ENCODE measurements at places on chromosomes 3 and 15. TPM values are rescaled to one million over a fixed set of nuclear protein-coding genes. Genes with fewer than 3 reads are reported as not detected.

GRCh38 chr3:171854649-171855305 lies 11.6 kb downstream of the TMEM212 start:
- DNase-seq = no peak

DNA sequence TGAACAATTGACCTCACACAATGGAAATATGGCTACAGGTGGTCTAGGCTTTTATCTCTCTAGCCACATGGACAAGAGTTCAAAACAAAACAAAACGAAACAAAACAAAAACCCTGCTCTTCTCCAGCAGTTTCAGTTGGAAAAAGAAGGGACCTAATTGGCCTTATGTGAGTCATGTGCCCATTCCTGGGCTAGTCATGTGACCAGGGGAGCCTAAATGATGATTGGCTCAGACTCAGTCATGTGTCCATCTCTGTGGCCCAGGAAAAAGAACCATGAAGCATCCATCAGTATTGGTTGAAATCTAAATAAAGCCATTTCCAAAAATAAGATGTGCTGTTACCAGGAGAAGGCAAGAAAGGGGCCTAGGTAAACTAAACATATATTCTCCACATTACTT lies 96.8 kb downstream of the ANXA2 start:
- DNase-seq = no peak

- DNase-seq = no peak
Measured at GRCh38 chr3:158210067-158210466, 100.2 kb downstream of the RSRC1 start.

- no peak for DNase-seq
Measured at GRCh38 chr3:152976239-152976638, 141.3 kb downstream of the P2RY1 start.

DNA sequence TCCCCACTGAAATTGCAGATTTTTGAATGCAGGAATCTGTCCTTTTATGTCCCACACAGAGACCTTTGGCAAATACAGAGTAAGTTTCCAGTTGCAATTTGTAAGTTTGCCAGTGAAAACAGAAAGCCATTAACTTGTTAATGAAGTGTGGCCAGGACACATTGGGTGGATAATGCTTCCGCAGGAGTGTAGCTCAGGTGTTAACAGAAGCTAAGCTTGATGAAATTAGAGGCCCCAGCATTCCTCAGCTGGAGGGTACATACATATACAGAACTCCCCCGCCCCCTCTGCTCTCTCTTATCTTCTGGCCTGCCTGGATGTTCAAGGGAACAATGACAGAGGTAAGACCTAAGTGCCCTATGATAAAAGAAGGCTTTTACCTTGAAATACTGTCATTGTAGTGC lies 8.1 kb upstream of the LRRC2 start:
- DNase-seq = no peak

The SUSD5 gene
- polyA plus RNA-seq = 0.25 TPM

DNA sequence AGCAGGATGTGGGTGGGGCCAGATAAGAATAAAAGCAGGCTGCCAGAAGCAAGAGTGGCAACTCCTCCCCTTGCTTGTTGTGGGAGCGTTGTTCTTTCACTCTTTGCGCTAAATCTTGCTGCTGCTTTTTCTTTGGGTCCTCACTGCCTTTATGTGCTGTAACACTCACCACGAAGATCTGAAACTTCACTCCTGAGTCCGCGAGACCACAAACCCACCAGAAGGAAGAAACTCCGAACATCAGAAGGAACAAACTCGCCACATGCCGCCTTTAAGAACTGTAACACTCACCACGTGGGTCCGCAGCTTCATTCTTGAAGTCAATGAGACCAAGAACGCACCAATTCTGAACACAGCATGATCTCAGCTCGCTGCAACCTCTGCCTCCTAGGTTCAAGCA lies 72.9 kb downstream of the IL12A start:
- no peak for DNase-seq

DNA sequence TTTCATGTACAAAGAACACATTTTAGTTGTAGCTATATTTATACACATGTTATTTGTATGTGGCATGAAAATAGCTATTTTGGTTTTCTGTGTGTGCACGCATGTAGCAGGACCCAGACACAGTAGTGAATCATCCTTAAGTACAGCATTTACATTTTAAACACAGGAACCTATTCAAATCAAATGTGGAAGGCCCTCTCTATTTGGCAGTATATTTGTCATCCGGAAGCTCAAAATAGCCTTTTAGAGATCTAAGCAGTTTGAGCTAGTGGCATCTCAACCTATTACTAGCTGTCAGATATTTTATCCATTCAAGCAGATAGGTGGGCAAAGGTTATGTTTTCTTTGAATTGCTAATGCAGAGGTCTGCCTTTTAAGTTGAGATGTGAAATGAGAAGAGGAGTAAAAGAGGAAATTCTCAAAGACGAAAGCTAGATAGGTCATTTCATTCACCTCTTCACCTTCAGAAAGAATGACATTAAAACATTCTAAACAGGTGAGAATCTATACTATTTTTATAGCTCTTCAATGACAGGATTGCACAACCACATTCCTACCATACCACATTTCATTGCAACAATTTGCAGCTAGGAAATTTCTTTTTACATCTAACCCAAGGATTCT lies 46.3 kb upstream of the TIPARP start:
- DNase-seq = no peak

The PTX3 gene
- polyA plus RNA-seq = not detected

The OR5K2 gene
- polyA plus RNA-seq = not detected

DNA sequence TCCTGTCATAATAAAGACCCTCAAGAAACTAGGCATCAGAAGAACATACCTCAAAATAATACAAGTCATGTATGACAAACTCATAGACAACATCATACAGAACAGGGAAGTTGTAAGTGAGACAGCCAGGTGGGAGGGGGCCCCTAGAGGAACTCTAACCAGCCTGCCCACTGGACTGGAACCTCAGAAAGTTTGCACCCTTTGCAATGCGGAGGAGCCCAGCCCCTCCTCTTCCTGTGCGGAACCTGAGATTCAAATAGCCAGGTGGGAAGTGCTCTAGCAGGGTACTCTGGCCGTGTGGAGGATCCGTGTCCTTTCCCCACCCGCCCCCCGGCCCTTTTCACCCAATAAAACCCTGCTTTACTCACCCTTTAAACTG lies 387.0 kb upstream of the CBLB start:
- no peak for DNase-seq

DNA sequence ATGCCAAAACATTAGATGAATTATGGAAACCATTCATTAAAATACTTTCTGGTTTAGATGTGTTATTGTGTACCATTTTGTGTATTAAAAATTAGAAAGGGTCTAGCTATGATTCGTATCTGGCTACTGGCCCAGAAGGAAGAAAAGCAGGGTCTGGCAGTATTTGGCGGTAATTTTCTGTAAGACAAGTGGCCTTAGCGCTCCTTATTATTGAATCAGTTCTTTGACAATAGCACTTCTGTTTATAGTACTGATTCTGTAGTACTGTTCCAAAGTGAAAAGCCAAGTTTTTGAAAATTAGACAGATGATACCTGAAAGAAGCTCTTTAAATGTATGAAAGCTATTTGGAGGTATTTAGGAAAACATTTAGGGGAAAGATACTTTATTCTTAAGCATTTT lies 10.2 kb downstream of the GLCE start:
- DNase-seq = no peak

The C3orf22 gene
- polyA plus RNA-seq = not detected

The DAZL gene
- polyA plus RNA-seq = not detected

GRCh38 chr3:45056608-45057301 lies 30.7 kb downstream of the CLEC3B start:
- no peak for DNase-seq

DNA sequence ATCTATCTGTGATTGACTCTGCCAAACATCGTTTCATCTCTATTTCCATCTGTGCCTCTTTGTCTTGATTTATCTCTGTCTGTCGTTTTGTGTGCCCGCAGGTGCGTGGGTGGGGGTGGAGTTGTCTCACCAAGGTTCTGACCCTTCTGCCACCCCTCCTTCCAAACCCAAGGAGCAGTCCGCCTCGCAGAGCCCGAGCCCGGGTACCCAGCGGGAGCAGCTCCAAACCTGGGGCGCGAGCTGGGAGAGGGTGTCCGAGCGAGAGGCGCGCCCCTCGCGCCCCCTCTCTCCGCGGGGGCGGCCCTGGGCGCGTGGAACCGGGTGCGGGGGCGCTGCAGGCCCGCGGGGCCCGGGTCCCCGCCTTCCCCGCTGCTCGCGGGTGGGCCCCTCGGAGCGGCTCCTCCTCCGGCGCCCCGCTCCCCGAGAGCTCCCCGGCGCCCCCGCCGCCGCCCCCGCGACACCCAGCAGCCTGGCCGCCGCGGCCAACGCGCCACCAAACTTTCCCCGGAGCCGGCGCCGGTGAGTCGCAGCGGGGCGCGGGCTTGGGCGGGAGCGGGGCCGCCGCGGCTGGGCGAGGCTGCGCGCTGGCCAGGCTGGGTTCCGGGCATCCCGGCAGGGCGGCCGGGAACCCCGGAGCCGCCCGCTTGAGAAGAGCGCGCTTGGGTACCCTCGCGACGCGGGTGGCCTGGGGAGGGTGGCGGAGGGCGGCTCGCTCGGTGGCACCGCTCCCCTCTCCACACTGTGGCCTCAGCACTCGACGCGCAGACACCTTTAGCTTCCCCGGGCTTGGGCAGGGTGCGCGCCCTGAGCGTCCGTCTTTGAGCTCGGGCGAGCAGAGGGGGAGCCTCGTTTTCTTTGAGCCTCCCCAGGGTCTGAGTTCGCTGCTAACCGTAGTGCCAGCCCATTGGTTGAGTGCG lies at the start of gene HRH1:
TSS of gene HRH1 (plus strand) at position 458 of the 917 bp plus-strand sequence. CDS start 104,545 bp downstream, outside the sequence.
- peak; percentile 31 for DNase-seq

The GOLGA6A gene
- polyA plus RNA-seq = 0.14 TPM

GRCh38 chr3:68173012-68173634 lies 518.7 kb upstream of the SUCLG2 start:
- no peak for DNase-seq

GRCh38 chr3:43760938-43761337 lies 70.2 kb downstream of the ABHD5 start:
- DNase-seq = no peak

- DNase-seq = no peak
Measured at GRCh38 chr15:68405378-68406250, 26.3 kb downstream of the ITGA11 start.

- no peak for DNase-seq
Measured at GRCh38 chr3:152127058-152127457, 141.7 kb upstream of the MBNL1 start.

- no peak for DNase-seq
Measured at GRCh38 chr15:42160136-42160535, 3.7 kb upstream of the PLA2G4F start.

GRCh38 chr15:97168704-97169475 lies 791.6 kb upstream of the ARRDC4 start:
- DNase-seq = no peak

GRCh38 chr3:105103139-105103538 lies 263.6 kb upstream of the ALCAM start:
- no peak for DNase-seq

The PIF1 gene
- not detected for polyA plus RNA-seq

DNA sequence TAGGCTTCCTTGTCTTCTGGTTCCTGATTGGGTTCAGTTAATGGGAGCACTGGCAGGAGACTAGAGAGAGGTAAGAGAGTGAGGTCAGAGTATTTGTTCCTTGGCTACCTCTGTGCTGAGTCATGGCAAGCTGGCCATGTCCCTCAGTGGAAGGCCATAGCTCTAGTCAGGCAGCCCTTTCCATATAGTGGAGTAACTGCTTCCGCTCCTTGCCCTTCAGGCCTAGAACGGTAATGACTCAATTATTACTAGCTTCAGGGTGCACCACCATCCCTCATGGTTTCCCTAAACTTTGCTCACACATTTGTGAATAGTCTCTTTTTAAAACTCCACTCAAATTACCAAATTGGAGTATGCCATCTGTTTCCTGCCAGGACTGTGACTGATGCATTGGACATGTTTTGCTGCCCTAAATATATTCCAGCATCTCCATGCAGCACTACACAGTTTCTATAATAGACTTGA lies 10.5 kb upstream of the ANO10 start:
- no peak for DNase-seq

GRCh38 chr15:71114887-71115566 lies at the start of gene THSD4:
TSS of gene THSD4 (plus strand) at chr15:71115471.
- peak; percentile 40 for DNase-seq

- DNase-seq = peak; percentile 83
Measured at GRCh38 chr3:47420511-47421484, 40.0 kb downstream of the PTPN23 start.

The SRGAP3 gene
- 2.3 TPM for polyA plus RNA-seq

The MYH15 gene
- polyA plus RNA-seq = not detected

The TTC14 gene
- 18.7 TPM for polyA plus RNA-seq

DNA sequence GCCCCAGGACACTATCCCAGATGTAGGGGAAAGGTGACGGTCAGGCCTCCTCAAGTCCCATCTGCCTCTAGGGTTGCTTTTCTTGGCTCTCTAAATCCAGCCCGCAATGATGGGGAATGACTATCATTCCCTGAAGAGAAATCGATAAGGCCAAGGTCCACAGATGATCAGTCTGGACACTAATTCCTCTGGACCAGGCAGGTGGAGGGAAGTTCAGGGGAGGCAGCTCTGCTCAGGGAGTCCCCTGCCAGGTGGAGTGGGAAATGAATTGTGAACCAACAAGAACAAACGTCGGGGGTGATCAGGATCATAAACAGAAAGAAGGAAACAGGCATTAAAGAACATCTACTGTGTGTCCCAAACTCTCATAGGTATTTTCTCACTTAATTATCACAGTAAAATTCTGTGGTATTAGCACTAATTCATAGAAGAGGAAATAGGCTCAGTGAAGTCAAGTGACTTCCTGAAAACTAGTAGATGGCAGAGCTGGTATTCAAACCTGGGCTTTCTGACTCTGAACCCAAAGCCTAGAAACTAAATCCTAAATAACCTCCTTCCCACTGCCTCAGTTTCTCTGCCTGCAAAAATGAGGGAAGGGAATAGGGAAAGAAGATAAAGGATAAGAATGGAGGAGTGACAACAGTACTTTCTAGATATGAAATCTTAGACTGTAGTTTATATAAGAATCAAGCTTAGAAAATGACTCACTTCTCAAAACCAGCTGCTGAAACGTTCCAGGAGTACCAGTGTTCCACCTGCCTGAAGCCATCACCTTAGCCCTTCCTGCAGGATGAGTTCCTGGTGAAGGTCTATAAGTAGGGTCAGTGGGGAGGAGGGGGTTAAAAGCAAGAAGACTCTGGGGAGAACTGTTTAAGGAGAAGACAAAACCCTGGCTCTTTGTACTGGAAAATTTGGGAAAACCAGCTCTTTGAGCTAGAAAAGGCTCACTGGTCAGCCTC lies 7.5 kb downstream of the BMF start:
- no peak for DNase-seq

DNA sequence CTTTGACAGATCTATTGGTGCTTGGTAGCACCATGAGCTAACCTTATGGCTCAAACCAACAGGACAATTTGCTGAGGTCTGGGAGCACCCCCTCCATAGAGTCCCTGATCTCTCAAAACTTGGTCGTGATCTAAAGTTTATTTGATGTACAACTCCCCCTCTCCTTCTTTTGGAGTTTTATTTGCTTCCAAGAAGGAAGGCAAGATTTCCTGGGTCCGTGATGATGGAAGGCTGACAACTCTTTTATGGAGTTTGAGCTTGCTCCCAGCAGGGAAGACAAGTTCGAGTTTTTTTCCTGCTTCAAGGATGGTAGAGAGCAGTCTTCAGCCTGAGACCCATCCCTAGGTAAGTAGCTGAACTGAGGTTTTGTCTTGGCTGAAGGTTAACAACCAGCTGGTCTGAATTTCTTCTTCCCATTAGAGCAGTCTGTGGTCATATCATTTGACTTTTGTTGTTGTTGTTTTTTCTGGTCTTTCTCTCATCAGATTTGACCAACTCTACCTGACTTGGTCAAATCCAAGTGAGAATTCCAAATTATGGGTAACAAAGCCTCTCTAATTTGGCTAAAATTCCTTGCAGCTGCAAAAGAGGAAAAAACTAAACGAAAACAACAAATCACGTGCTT lies 2.8 kb upstream of the MUC20 start:
- no peak for DNase-seq
